ENCODE measurements at places on chromosomes 7 and 10.

- DNase-seq = no peak
Observed at GRCh38 chr10:106310596-106310995, 853.9 kb downstream of the SORCS1 start.

DNA sequence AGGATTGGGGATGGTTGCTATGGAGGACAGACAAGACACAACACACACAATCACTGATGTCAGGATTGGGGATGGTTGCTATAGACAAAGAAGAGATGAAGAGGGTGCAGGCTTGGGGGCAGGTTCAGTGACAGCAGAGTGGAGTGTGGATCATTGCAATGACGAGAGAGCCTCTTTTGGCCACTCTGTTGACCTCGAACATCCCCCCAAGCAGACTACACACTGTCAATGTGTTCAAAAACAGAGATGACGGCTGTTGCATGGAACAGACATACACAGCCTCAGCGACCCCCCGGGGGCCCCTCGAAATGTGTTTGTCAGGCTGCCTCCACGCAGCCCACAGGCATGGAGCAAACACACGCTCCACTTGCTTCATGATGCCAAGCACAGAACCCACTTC, 133.0 kb downstream of the PTPRN2 start:
- no peak for DNase-seq

GRCh38 chr7:103632972-103633371, 187.0 kb upstream of the SLC26A5 start:
- peak; percentile 59 for DNase-seq

DNA sequence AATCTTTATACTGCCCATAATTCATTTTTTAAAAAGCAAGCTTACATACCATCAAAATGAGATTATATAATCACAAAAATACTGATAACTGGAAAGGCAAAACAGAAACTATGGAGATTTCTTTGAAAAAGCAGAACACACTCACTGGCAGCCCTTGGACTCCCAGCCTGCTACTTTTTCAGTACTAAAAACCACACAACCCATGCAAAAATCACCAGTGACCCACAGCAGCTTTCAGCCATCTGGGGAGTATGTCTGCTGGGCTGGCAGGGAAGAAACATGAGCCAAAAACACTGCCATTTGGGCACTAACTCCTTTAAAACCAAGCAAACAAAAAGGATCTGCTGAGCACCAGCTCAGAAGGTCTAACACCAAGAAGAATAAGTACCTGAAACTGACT, 80.0 kb upstream of the DDC start:
- no peak for DNase-seq

DNA sequence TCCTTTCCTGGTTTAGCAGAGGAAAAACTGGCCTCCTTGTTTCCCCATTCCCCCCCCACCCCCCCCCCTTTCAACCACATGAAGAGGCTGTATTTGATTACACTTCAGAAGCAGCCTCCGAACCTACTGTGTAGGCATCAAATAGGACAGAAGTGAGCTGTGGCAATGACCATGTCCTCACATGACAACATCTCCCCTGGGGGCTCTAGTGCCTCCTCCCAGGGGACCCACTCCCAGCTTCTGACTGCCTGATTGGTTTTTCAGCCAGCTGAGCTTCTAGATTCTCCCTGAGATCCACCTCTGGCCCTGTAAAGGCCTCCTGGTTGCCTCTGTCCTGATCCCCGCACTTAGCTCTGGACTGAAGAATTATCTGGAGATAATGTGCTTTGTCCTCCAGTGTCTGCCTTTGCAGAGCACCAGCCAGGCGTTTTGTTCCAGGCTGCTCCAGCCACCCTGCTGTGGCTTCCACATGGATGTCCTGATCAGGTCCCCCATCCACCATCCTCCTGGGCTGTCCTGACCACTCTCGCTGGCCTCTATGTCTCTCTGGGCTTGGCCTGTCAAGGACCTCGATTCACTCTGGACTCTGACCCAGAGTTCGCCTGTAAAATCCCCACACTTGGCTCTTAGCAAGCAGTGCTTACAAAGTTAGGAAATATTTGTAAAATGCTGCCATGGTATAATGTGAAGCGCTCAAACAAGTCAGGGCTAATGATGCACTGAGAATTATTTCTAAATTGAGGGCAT, 42.4 kb upstream of the TOMM7 start:
- peak; percentile 19 for DNase-seq

- no peak for DNase-seq
Observed at GRCh38 chr7:40582539-40582938, 447.7 kb downstream of the SUGCT start.

- no peak for DNase-seq
Observed at GRCh38 chr10:35328404-35329037, 7.8 kb upstream of the CCNY start.

GRCh38 chr10:131875501-131875900, 25.3 kb upstream of the PPP2R2D start:
- no peak for DNase-seq

DNA sequence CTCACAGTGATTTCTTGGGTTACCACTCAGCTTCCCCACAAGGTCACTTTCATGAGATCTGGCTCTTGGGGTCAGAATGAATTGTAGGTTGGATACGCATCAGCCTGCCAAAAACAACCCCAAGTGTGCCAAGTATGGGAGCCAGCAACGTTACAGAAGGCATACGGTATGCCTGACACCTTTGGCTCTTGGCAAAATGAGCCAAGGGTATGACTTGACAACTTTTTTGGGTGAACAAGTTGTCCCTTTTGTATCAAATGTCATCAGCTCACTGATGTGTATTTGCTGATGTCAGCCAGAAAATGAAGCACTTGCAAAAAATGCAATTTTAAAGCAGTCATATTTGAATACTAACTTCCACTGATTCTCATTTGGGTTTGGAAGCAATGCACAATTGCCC, 168.4 kb downstream of the CACNB2 start:
- no peak for DNase-seq

DNA sequence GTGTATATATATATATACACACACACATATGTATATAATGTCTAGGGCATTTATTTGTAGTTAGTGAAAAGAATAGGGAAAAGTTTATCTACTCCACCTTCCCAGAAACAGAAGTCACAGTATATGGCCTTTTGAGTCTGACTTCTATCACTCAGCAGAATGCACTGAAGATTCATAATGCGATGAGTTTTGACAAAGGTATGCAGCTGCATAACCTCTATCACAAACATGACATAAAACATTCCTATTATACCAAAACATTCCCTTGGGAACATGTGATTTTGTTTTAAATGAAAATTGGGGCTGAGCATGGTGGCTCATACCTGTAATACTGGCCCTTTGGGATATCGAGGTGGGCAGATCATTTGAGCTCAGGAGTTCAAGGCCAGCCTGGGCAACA, 137.3 kb upstream of the EEPD1 start:
- DNase-seq = no peak

DNA sequence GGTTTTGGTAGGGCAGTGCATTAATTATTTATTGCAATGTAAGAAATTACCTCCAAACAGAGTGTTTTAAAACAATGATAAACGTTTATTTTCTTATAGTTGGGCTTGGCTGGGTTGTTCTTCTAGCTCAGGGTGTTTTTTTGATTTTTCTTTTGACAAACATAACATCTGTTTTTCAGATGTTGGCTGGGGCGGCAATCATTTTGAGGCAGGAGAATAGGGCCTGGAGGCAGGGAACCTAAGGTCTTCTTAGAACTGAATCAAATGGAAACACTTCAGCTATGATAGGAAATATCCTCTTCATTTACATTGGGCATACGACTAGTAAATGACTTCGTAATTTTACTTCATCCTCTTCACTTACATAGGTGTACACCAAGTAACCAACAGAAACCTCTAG, 47.4 kb upstream of the NAMPT start:
- no peak for DNase-seq

DNA sequence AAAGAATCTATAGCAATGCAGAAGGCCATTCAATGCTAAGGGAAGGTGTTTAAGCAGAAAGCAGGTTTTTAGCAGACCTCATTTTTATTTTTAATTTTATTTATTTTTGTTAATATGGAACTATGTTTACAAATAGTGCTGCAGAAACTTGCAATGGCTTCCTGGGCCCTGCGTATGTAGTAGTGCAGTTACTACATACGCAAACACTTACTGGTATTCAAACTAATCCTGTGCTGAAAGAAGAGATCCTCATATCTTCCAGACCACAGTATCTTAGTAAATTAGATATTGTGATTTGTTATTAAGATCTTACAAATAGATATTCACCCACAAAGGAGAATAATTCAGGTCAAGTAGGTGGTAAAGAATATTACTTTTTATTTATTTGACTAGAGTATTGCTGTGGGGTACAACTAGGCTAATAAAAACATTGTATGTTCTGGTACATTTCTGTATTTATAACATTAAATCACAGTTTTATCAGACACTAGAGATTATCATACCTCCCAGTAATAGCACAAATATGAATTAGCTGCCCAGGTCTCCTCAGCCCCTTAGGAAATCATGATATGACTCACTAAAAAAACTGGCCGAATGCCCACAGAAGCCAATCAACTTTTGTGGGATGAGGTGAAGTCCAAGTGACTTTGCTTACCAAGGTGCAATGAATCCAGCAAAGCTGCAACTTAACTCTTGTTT, 57.6 kb downstream of the RNLS start:
- DNase-seq = no peak
